Panc1 (cell line): ENCODE measurements at places on chromosomes 5 and 9.

DNA sequence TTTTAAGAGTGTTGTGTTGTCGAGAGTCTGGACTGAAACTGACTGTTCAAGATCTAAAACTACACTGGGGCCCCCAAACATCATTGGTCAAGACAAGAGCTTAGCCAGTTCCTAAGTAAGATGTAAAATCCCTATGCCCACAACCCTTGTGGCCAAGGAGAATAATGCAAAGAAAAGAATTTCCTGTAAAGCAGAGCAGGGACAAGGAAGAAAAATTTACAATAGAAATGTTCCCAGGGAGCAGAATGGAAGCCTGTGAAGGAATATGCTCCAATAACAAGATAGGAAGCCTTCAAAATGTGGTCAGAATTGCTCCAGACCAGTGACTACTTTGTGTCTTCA is 20.4 kb downstream of the PPP1R2B start:
- no peak for DNase-seq

DNA sequence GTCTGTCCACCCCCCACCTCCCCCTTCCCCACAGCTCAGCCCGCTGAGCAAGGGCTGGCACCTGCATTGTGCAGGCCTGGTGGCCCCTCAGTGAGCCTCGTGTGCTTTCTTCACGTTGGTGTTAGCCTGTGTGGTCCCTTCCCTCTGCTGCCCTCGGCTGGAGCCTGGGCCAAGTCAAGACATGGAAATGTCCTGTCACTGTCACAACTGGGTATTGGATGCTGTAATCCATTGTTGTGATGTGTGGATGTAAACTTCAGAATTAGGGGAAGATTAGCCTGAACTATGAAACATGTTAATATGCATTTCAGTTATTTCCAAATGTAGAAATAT is 103.9 kb downstream of the TRIO start:
- DNase-seq = no peak

- no peak for DNase-seq
Measured at GRCh38 chr5:170103447-170103846, 2.2 kb upstream of the FOXI1 start.

GRCh38 chr9:29730163-29730562 is 2156.9 kb upstream of the C9orf72 start:
- no peak for DNase-seq

GRCh38 chr5:73096239-73096575 is 24.2 kb upstream of the TMEM171 start:
- no peak for DNase-seq

DNA sequence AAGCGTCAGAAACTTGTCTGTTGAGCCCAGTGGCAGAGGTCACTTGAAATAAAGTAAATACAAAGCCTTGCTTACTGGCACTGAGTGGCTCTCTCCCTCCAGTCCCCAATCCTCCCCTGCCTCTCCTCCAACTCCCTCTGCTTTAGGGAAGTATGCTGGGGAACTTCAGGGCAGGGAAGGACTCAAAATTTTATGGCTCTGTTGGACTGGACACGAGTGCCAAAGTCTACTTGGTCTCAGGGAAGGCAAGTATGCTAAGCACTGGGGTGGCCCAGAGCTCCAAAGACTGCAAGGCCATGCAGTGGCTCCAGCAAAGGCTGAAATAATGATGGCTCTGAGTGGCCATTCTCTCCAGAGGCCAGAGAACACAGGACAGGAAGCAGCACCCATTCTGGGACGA is 9.6 kb downstream of the PLGRKT start:
- DNase-seq = no peak
